ENCODE measurements at places on chromosomes 5 and 9.

- no peak for ATAC-seq
- H3K4me1 ChIP-seq: no peaks in the 10 kb centered on the region
- H3K27ac ChIP-seq: no peak overlapping the region
- H3K4me3 ChIP-seq: no peak overlapping the region
- H3K36me3 ChIP-seq: no peaks in the 10 kb centered on the region
Measured at GRCh38 chr9:80447876-80448275, 876.1 kb downstream of the TLE4 start.

DNA sequence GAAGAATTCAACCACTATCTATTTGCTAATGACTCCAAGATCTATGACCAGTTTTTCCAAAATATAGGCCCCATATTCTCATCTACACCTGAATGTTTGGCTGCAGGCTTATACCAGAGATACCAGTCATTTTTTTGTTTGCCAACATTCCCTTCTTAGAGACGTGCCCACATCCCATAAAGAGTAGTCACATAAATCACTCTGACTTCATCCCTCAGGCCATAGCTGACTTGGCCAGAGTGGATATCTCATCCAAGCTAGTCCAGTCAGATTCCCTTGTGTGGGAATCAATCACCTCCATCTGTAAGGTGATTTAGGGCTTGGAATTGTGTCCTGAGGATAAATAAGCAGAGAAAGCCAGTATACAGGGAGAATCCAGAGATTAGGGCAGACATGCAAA, 124.3 kb upstream of the SLC24A2 start:
- no peaks in the 10 kb centered on the region for H3K27me3 ChIP-seq
- no peak for ATAC-seq
- H3K27ac ChIP-seq: no peak overlapping the region
- H3K36me3 ChIP-seq: no peaks in the 10 kb centered on the region

GRCh38 chr5:44089424-44090144, 299.6 kb downstream of the FGF10 start:
- no peak overlapping the region for H3K4me3 ChIP-seq
- H3K27ac ChIP-seq: no peak overlapping the region
- ATAC-seq: no peak
- no peaks in the 10 kb centered on the region for H3K4me1 ChIP-seq

GRCh38 chr5:164376843-164377242, 871.4 kb downstream of the MAT2B start:
- ATAC-seq: no peak
- no peak overlapping the region for H3K4me3 ChIP-seq
- H3K4me1 ChIP-seq: no peaks in the 10 kb centered on the region

- H3K4me3 ChIP-seq: peak overlapping the region; percentile 66
- peak overlapping the region; percentile 82 for H3K27ac ChIP-seq
- H3K4me1 ChIP-seq: peaks cover 33% of the 10 kb centered on the region
- H3K27me3 ChIP-seq: no peaks in the 10 kb centered on the region
Measured at GRCh38 chr5:43110606-43111170, 10.0 kb upstream of the ZNF131 start.

- peaks cover 76% of the 10 kb centered on the region for H3K36me3 ChIP-seq
- peaks cover 12% of the 10 kb centered on the region for H3K4me1 ChIP-seq
- no peak for ATAC-seq
- H3K4me3 ChIP-seq: no peak overlapping the region
- no peaks in the 10 kb centered on the region for H3K27me3 ChIP-seq
Measured at GRCh38 chr5:160097991-160098390, 21.3 kb downstream of the PWWP2A start.

GRCh38 chr9:110125207-110125751, 82.7 kb downstream of the C9orf152 start:
- peaks cover 16% of the 10 kb centered on the region for H3K4me1 ChIP-seq
- H3K4me3 ChIP-seq: peak overlapping the region; percentile 16
- H3K36me3 ChIP-seq: no peaks in the 10 kb centered on the region
- no peak for ATAC-seq

GRCh38 chr5:178335302-178336030, 102.9 kb upstream of the PHYKPL start:
- peaks cover 14% of the 10 kb centered on the region for H3K27me3 ChIP-seq
- no peaks in the 10 kb centered on the region for H3K36me3 ChIP-seq
- ATAC-seq: no peak
- no peak overlapping the region for H3K27ac ChIP-seq
- H3K4me3 ChIP-seq: no peak overlapping the region

GRCh38 chr5:40955313-40955712, 46.0 kb downstream of the C7 start:
- H3K27me3 ChIP-seq: peaks cover 9% of the 10 kb centered on the region
- H3K4me1 ChIP-seq: no peaks in the 10 kb centered on the region
- no peaks in the 10 kb centered on the region for H3K36me3 ChIP-seq
- H3K27ac ChIP-seq: no peak overlapping the region

- H3K4me3 ChIP-seq: no peak overlapping the region
- no peaks in the 10 kb centered on the region for H3K4me1 ChIP-seq
Measured at GRCh38 chr9:131347376-131348020, 46.4 kb upstream of the PRRC2B start.

GRCh38 chr5:179533907-179534306, 16.4 kb upstream of the RUFY1 start:
- no peaks in the 10 kb centered on the region for H3K27me3 ChIP-seq
- no peaks in the 10 kb centered on the region for H3K4me1 ChIP-seq
- ATAC-seq: no peak
- H3K27ac ChIP-seq: no peak overlapping the region
- no peak overlapping the region for H3K4me3 ChIP-seq
- no peaks in the 10 kb centered on the region for H3K36me3 ChIP-seq

DNA sequence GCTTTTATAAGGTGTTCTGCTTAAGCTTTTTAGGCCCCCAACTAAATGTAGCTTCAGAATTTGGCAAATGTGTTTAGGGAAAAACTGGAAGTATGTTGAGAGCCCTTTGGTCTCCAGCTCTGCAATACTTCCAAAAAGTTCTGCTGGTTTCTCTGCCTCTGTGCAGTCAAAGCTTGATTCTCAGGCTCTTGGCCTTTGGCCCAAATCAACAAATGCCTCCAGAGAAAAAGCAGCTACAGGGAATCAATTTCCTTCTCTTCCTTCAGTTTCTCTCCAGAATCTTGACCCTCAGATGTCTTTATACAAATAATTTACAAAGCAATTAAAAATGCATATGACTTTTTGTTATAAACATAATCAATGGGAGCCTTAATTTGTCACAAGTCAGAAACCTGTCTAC, 235.7 kb downstream of the COMMD10 start:
- H3K27me3 ChIP-seq: no peaks in the 10 kb centered on the region
- no peak overlapping the region for H3K4me3 ChIP-seq
- H3K4me1 ChIP-seq: no peaks in the 10 kb centered on the region
- peaks cover 86% of the 10 kb centered on the region for H3K36me3 ChIP-seq
- H3K27ac ChIP-seq: no peak overlapping the region

DNA sequence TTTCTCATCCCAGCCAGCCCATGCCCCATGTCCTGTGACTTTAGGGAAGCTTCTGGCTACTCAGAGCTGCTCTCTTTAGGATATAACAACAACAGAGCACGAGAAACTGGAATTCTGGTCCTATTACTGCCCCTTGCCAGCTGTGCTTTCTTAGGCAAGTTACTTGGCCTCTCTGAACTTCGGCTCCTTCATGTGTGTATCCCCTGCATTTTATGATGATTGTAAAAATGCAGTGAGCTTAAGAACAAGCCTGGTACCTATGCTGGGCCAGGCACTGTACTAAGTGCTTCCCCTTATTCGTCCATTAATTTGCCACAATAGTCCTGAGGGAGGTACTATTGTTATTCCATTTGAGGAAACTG, 54.5 kb downstream of the ABCA1 start:
- H3K27me3 ChIP-seq: no peaks in the 10 kb centered on the region
- no peak for ATAC-seq
- H3K4me3 ChIP-seq: no peak overlapping the region
- peaks cover 2% of the 10 kb centered on the region for H3K36me3 ChIP-seq

DNA sequence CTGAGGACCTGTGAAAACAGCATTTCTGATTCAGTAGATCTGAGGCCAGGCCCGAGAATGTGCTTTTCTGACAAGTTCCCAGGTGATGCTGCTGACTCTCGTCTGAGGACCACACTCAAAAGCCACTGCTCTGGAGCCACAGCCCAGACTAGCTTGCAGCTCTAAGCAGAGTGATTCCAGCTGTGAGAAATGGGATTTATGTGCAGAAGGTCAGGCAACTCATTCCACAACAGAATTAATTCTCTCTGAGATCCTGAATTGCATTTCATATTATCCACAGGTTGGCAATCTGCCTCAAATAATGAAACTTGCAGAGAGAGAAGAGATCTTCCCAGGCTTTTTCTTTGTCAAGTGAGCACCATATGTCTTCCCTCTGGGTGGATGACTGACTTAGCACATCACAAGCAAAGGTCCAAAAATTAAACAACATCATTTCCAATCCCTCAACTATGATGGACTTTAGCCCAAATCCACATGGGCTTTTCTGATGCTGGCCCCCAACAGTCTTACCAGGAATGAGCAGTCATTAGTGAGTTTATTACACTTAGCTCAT, 140.2 kb downstream of the ALDH1A1 start:
- no peaks in the 10 kb centered on the region for H3K4me1 ChIP-seq
- ATAC-seq: no peak
- no peak overlapping the region for H3K27ac ChIP-seq
- peaks cover 3% of the 10 kb centered on the region for H3K27me3 ChIP-seq
- no peak overlapping the region for H3K4me3 ChIP-seq

DNA sequence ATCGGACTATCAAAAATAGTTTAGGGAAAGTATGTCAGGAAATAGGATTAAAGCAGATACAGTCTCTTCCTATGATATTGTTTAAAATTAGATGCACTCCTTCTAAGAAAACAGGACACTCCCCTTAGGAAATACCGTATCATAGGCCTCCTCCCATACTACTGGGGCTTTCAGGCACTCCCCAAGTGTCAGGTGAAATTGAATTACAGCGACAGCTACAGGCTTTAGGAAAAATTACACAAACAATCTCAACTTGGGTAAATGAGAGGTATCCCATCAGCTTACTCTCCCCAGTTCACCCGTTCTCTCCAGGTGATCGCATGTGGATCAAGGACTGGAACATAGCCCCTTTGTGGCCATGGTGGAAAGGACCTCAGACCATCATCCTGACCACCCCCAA, 110.4 kb upstream of the EPB41L4A start:
- H3K4me1 ChIP-seq: no peaks in the 10 kb centered on the region
- no peak overlapping the region for H3K27ac ChIP-seq
- no peak for ATAC-seq
- H3K27me3 ChIP-seq: peaks cover 17% of the 10 kb centered on the region

GRCh38 chr5:67792891-67793290, 422.7 kb upstream of the PIK3R1 start:
- H3K27ac ChIP-seq: no peak overlapping the region
- H3K4me3 ChIP-seq: no peak overlapping the region
- no peaks in the 10 kb centered on the region for H3K36me3 ChIP-seq
- no peaks in the 10 kb centered on the region for H3K4me1 ChIP-seq

DNA sequence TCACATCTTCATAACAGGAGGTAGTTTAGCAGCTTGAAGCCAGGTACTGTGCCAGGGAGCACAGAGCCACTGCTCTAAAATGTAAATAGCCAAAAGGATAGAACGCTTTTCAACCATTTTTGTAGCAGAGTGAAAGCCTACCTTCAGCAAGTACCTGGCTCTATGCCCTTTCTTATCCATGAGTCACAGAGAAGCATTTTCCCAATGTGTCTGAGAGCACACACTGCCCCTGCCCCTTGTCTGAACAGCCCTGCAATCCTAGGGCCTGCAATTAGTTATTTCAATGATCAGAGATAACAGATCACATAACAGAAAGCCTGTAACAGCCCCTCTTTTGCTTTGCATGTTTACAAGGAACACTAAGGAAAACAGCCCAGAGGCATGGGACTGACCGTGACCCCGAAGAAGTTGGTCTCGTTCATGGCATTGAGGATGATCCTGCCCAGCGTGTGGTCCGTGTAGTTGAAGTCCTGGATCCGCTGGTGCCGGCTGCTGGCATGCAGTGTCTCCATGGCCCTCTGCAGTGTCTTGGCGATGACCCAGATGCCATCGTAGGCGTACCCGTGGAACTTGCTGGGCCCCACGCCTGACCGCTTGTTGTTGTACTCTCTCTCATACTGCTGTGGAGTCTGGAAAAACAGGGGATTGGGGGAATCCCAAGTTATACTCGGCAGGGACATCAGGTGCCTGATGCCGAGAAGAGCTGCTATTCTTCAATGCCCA, 198.3 kb upstream of the TBC1D2 start:
- no peaks in the 10 kb centered on the region for H3K4me1 ChIP-seq
- no peaks in the 10 kb centered on the region for H3K36me3 ChIP-seq
- no peak overlapping the region for H3K27ac ChIP-seq
- no peak for ATAC-seq

GRCh38 chr9:16815079-16815478, 55.4 kb downstream of the BNC2 start:
- no peaks in the 10 kb centered on the region for H3K27me3 ChIP-seq
- H3K27ac ChIP-seq: no peak overlapping the region
- ATAC-seq: no peak
- no peak overlapping the region for H3K4me3 ChIP-seq

DNA sequence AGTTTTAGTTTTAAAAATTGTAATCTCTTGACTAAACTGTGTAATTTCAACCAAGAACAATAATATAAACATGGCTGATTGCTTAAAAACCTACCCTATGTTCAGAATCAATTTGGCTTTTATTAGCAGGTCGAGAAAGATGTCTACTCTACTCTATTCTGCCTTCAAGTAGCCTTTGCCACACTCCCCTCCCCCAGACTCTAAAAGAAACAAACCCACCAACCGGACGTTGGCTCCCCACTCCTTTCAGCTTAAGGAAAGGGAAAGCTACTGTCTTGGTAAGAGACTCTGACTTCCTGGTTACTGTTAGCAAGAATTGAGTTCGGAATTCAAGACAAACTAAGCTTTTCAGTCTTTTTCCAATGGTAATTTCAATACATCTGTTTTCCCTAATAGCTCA, 46.7 kb downstream of the TNFAIP8 start:
- no peaks in the 10 kb centered on the region for H3K27me3 ChIP-seq
- no peak for ATAC-seq
- H3K36me3 ChIP-seq: peaks cover 9% of the 10 kb centered on the region
- no peak overlapping the region for H3K4me3 ChIP-seq
- H3K27ac ChIP-seq: peak overlapping the region; percentile 48
- peaks cover 15% of the 10 kb centered on the region for H3K4me1 ChIP-seq

DNA sequence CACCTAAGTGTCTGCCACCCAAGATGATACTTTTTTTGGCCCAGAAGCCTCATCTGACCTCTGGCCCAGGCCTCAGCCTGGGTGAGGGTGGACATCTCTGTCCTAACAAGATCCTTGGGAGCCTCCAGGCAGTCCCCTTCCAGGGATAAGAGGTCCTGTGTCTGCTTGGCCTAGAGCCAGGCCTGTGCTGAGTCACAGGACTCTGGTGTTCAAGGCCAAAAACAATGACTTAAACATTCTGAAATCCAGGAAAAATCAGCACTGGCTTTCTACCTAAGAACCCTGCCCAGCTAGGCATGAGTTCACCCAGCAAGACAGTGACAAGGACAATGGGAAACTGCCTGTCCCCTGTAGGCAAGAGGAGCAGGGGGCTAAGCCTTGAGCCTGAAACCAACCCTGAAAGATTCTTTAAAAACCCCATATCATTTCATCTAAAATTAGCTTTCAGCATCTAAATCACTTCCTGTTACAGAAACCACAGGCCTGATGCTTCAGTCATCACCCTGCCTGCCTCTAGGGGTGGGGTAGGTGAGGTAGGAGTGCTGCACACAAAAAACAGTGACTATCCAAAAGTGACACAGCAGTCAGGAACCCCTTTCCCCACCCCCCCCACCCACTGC, 29.9 kb downstream of the CSF2 start:
- peak overlapping the region; percentile 93 for H3K27ac ChIP-seq
- H3K4me3 ChIP-seq: peak overlapping the region; percentile 72
- peak; percentile 52 for ATAC-seq
- H3K36me3 ChIP-seq: peaks cover 15% of the 10 kb centered on the region
- H3K27me3 ChIP-seq: no peaks in the 10 kb centered on the region
